Renal cortical epithelial cell (primary cell): ENCODE measurements at places on chromosomes 16 and 17. TPM values are rescaled to one million over a fixed set of nuclear protein-coding genes. Genes with fewer than 3 reads are reported as not detected.
A peak's percentile ranks its signal among the peaks of the same experiment; 100 is the strongest.

PRSS33 gene
- not detected in 2 replicates for total RNA-seq

IRF8 gene
- total RNA-seq: 1.0 and 1.9 TPM in 2 replicates

SLC35G3 gene
- not detected in 2 replicates for total RNA-seq

DNA sequence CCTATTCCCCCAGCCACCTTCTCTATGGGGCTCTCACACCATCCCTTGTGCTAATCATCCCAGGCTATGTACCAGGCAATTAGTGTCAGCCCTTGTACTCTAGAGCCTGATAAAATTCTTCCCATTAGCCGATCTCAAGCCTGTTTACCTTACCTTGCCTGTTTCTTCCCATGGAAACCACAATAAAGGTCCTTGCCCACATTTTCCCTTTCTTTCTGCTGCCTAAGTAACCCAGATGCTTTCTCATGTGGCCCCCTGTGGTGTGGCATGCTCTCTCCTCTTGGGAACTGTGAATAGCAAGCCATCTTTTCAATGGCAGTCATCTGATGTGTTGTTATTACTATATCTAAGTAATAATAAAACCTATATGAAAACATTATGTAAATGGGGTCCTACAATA lies 265.8 kb upstream of the ELAC2 start:
- no peak for DNase-seq

DNA sequence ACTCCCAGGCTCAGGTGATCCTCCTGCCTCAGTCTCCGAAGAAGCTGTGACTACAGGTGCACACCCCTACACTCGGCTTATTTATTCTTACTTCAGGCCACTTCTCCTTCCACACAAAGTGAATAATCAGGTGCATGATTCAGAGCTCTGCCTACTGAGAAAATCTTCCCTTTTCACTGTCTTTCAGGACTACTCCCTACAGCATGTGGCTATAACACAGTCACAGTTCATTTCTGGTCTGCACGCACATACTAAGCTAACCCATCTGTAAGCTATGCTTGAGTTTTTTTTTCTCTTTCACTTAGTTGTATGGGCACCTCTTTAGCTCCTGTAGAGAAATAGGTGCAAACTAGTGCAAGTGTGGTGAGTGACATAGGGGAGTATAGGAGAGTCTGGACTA lies 7.6 kb upstream of the SLFN5 start:
- no peak for DNase-seq

DNA sequence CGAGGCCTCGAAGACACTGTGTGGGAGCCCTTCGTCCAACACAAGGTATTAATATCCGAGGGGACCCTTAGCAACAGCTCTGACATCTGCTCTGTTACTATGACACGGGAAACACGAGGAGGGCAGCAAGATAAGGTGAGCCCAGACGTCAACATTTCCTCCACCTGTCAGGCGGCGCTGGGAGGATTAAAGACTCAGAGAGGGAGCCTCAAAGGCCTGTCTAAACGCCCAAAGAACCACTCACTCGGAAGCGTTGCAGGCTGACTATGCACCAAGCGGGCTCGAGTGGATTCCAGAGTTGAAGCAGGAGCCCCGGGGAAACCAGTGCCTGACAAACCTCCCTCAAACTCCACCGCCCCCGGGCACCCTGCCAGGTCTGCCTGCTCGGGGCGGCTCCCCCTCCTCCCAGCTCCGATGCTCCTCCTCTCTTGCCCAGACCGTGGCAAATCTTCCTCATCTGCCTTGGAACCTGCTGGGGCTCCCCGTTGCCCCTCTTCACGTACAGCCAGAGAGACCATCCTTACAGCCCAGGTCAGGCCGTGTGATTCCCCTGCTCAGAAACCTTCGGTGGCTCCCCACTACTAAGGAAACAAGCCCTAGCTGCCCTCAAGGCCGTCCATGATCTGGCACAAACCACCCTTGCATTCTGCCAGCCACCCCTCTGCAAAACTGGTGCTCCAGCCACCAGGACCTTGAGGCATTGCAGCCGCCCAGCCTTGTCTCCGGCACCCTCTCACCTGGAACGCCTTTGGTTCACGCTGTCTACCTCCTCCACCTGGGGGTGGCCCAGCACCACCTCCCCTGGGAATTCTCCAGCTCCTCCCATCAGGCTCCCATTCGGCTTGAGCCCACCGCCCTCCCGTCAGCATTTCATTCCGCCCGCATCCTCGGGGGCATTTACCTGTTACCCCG lies 16.2 kb downstream of the RPH3AL start:
- no peak for DNase-seq

DNA sequence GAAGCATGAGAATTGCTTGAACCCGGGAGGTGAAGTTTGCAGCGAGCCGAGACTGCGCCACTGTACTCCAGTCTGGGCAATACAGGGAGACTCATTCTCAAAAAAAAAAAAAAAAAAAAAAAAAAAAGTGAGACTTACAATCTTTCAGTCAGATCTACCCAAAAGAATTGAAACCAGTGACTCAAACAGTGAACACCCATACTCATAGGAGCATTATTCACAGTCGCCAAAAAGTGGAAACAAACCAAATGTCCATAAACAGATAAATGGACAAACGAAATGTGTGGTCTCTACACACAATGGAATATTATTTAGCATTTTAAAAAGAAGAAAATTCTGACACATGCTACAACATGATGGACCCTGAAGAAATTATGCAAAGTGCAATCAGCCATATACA lies 9.1 kb upstream of the SCNN1B start:
- DNase-seq: no peak

DNA sequence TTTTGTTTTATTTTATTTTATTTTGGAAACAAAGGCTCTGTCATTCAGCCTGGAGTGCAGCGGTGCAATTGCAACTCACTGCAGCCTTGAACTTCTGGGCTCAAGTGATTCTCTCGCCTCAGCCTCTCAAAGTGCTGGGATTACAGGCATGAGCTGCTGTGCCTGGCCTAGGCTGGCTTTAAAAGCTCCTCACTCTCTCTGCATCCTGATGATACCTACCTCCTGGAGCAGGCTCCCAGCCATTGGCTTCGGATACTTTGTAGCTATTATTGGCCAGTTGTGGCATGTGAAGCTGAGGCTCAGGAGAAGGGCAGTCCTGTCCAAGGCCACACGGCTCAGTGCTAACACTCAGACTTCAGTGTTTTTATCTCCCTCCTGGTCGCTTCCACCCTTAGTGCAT lies 158.0 kb downstream of the SEC14L1 start:
- DNase-seq: no peak

DNA sequence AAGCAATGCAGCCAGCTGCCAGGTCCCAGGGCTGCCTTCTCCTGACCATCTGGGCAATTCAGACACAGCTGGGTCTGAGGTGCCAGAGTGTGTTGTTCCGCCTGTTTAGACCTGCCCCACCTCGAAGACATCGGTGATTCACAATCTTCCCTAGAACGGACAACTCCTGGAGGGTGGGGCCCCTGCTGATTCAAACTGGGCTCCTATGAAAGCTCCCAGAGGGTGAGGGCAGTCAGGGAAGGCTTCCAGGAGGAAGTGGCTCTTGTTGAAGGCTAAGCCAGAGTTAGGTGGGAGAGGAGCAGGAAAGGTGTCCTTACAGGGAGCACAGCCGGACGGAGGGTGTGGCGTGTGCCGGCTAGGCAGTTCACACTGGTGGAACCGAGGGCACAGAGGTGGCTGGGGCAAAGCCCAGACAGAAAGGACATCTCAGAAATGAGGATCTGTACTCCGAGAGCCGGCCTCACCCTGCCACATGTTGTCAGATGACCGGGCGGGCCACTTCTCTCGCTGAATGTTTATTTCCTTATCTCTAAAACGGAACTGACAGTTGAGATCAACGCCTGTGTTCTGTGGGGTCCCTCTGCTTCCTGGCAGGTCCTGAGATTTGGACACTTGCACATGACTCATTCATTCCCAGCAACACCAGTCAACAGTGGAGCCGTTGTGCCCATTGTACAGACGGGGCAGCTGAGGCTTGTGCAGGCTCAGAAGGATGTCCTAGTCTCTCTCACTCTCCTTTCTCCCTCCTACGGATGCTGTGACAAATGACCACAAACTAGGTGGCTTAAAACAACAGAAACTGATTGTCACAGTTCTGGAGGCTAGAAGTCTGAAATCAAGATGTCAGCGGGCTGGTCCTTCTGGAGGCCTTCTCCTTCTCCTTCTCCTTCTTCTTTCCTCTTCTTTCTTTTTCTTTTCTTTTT lies 26.9 kb upstream of the LITAF start:
- no peak for DNase-seq

GRCh38 chr17:49447628-49448302 lies 33.1 kb upstream of the PHB1 start:
- DNase-seq: no peak

- no peak for DNase-seq
These were observed 295.3 kb downstream of the SOX9 start for GRCh38 chr17:72416054-72416675.

ITGB3 gene
- 506 and 529 TPM in 2 replicates for total RNA-seq

DNA sequence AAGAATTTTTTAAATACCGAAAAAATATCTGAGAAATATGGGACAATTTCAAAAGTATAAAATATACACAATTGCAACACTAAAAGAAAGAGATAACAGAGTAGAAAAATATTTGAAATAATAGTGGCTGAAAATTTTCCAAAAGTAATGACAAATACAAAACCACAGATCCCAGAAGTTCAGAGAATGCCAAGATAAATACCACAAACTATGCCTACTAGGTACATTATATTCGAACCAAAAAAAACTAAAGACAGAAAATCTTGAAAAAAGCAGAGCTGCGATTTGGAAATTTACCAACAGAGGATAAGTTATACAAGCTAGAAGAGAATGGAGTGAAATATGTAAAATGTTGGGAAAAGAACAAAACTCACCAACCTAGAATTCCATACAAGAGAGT lies 191.3 kb upstream of the ELAC2 start:
- DNase-seq: no peak

DNAH2 gene
- 0.15 TPM in 1 of 2 replicates, not detected in the other for total RNA-seq

DNA sequence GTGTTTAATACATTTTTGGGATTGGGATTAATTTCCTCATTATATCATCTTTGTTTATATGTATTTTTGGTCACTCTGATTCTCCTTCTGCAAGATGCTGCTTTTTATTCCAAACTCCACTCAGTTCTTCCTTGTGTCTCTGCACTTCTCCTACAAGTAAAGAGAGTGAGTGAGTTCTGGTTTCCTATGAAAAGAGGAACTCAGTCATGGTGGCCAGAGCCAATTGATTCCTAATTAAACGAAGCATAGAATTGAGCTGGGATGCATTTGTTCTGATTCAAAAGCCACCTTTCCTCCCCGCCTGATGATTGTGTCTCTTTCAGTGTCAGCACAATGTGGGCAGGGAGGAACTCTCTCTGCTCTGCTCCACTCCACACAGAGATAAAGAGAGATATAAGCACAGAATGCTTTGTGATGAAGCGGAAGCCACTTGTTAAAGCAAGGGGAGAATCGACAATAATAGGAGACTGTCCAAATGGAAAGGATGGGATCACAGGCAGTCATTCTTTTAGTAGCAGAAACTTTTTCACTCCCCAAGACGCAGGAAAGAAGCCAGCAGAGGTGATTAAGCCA lies 121.3 kb upstream of the GOT2 start:
- DNase-seq: no peak

DNA sequence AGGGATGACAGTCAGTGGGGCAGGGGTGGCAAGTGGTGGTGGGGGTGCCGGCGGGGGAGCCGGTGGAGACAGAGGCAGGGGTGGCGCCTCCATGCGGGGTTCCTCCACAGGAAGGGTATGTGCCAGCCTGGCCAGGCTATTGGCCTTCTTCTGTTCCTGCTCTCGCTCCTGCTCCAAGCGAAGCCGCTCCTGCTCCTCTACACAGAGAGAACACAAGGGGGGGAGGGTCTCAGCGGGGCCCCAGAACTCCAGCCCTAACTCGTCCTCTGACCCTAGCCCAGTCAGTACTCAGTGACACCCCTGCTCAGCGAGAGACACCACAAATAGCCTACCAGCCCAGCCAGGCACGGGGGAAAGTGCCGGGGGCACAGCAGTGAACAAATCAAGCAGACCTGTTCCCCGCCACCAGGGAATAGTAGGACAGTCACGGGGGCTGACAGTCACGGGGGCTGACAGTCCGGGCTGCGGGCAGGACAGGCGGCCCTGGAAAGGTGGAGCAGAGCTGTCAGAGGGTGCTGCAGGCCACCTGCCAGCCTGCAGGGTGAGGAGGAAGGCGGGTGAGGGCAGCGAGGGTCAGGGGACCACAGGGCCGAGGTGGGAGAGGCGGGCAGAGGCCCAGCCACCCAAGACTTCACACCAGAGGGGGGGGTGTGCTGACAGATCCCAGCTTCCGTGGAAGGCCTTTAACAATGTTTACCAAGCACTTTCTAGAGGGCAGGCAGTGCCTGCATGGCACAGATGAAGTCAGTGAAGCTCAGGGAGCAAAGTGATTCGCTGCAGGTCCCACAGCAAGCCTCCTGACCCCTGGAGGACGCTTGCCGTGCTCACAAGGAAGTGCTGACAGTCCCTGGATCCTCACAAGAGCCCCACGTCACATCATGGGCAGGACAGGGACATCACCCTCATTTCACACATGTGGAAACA lies 5.3 kb downstream of the MNT start:
- peak; percentile 49 for DNase-seq

DNA sequence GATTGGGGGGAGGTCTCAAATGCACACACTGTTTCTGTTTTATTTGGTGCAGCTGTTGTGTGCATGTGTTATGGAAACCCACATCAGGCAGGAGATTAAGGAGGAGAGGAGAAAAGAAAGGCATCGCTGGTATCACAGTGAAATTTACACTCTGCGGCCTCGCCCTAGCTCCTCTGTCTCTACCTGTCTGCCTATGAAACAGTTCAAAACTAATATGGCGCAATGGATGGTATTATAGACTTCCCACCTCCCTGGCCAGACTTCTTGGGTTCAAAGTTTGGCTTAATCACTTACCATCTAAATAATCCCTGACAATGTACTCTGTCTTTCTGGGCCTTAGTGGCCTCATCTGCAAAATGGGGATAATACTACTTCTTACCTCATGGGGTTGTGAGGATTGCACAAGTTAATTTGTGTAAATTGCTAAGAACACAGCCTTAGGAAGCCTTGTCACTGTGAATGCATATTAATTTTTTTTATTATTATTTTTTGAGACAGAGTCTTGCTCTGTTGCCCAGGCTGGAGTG lies 1.4 kb upstream of the ABCC1 start:
- no peak for DNase-seq

PIP4K2B gene
- 51.6 and 74.6 TPM in 2 replicates for total RNA-seq

KRTAP4-5 gene
- total RNA-seq: not detected in 2 replicates

DNA sequence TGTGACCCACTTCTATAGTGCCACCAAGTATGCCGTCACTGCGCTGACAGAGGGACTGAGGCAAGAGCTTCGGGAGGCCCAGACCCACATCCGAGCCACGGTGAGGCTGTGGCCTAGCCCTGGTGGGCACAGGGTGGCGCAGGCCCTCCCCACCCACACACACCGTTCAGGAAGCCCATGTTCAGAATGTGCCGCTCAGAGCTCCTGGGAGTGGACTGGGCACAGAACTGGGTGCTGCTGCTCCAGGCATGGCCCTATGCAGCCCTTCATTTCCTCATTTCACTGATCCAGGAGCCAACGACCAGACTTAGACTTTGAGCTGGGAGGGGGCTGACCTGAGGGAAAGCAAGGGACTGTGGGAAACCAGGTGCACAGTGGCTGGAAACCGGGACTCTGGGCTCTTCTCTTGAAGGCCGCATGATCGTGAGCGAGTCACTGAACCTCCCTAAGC lies 2.4 kb upstream of the MRM1 start:
- DNase-seq: no peak

KRT222 gene
- 1.7 and 10.9 TPM in 2 replicates for total RNA-seq
